ENCODE measurements at places on chromosomes 2 and 18.

DNA sequence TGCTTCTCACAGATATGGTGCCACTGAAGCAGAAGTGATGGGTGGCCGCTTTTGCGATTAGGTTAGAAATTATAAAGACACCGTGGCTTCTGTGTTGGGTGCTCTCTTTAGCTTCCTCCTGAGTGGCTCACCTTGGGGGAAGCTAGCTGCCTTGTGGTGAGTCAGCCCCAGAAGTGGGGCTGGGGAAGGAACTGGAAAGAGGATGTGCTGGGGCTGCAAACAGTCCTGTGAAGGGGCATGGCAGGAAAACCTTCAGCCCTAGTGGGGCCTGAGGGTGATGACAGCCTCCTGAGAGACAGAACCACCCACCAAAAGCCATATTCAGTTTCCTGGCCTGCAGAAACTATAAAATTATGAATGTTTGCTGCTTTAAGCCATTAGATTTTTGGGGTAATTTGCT lies 8.9 kb upstream of the ASB18 start:
- no peak for DNase-seq

DNA sequence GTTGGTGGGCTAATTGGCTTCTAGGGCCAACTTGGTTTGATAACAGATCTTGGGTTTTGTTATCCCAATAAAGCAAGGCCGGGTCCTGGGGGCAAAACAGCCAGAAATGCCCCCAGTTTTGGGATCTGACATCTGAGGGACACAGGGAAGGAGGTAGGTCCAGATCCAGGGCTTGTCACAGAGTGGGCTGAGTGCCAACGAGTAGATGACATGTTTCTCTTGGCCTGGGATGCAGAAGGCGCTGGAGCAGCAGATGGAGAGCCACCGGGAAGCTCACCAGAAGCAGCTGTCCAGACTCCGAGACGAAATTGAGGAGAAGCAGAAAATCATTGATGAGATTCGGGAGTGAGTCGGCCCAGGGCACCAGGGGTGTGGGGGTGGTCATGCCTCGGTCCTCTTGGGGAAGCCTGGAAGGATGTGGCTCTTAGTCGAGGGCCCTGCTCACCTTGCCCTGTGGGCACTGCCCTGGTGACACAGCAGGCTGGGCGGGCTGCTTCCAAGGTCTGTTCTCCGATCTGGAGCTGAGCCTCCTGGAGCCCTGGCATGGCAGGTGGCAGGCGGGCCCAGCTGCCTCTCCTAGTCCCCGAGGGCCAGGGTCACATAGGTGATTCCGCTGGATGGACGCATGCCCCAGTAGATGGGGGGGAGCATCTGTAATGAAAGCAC lies 40.2 kb upstream of the LYPD6B start:
- DNase-seq, result no peak

DNA sequence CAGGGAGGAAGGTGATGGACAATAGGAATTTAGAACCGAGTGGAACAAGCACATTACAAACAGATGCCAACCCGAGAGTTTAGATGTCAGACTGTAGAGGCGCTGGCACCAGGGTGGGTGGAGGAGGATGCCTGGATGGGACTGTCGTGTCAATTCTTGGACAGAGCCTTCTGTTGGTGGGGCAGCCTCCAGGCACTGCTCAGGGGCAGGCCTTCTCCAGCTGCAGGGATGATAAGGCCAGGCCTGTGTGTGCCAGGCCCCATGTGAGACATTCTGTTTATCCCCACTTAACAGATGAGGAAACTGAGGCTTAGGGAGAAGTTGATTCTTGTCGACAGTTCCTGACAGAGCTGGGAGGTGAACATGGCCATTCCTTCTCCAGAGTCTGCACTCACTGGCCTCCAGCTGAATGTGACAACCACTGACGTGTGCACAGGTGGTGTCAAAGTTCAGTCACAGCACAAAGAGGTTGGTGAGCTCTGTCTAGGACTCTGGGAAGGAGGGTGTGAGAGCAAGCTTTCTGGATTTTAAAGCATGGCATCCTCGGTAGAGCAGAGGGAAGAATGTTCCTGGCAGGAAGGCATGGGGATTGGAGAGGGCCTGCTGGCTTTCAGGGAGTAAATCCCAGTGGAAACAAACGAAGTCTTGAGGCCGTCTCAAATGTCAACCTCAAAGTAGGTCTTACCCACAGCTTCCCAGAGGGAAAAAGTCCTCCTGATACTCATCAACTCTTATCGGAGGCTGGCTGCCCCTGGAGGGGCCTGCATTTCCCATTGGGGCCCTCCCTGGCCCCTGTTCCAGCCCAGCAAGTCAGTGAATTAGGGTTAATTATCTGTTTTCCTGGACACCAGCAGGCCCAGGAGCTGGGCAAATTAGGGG lies 52.4 kb downstream of the GLI2 start:
- DNase-seq, result no peak

DNA sequence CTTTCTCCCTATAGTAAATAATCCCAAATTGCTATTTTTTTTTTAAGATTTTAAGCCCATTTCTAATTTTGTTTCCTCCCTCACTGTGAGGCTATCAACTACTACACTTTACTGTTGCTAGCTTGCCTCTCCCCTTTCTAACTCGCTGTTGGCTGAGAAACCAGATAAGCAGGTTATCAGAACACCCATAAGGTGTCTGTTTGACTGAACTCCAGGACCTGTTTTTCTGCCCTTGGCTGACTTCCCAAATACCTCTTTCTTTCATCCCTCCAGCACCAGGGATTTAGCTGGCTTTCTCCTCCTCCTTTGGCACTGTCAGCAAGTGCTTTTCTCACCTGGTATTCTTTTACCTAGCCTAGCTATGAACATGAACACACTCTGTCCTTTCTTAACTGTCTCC lies 11.1 kb downstream of the TRAK2 start:
- no peak for DNase-seq

GRCh38 chr2:70651727-70652126 lies 98.1 kb upstream of the TGFA start:
- DNase-seq, result no peak

GRCh38 chr2:234478121-234478858 lies 18.6 kb downstream of the ARL4C start:
- no peak for DNase-seq

GRCh38 chr2:46260305-46260704 lies 36.9 kb upstream of the EPAS1 start:
- no peak for DNase-seq

GRCh38 chr2:173298536-173299097 lies 56.1 kb upstream of the CDCA7 start:
- DNase-seq, result no peak

- peak; percentile 27 for DNase-seq
Measured at GRCh38 chr2:174750923-174751441, 13.3 kb downstream of the CHRNA1 start.

DNA sequence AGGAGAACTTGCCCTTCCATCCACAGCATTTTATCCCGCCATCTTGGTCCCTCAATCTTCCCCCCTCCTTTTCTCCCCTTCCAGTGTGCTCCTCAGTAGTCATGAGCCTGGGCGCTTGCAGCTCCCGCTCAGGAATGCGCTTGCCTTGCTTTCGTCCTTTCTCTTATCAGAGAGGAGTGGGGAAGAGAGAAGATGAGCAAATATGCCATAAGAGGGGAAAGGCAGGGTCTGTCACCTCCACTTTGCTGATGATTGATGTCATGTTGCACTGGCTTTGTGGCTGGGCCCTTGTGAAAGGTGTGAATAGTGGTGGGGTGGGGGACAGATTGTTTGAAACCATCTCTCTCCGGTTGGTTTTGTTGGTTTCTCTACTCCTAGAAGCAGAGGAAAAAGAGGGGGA lies 569.3 kb downstream of the TNS1 start:
- DNase-seq, result no peak

GRCh38 chr18:31243740-31244512 lies 74.0 kb upstream of the DSG1 start:
- DNase-seq, result no peak

DNA sequence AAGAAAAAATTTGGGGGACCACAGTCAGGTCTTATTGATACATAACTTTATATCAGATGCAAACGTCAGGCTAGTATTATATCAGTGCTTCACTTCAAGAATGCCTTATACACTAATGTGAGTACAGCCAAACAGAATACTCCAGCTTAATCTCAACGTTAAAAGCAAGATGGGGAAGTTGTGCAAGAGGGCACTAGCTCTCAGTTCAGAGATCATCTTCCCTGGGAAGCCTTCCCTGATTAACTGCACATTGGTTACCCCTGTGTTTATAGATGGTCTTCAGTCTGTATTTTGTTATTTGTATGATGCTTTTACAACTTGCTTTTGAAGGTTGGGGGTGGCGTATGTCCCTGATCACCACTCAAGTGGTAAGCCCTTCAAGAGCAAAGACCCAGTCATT lies 11.4 kb downstream of the EPAS1 start:
- no peak for DNase-seq

DNA sequence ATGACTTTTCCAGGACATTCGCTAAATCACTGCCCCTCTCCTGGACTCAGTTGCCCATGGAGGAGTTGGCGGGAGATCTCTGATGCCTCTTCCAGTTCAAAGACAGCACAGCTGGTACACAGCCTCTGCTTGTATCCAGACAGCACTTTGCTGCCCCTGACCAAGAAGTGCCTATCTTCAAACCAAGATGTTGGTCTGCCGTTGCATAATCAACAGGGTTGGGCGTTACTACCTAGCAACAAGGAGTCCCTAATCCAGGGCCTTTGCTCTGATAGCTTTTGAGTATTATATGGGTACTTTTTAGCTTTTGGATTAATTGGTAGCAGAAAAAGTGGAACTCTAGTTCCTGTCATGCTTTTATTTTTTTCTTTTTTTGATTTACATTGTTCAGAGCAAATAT lies 166.6 kb downstream of the FAM210A start:
- DNase-seq, result no peak

GRCh38 chr2:177573120-177573519 lies 180.5 kb downstream of the AGPS start:
- no peak for DNase-seq

GRCh38 chr18:36490897-36491296 lies 193.4 kb downstream of the FHOD3 start:
- DNase-seq, result no peak

GRCh38 chr18:58361212-58361611 lies 267.7 kb downstream of the ALPK2 start:
- no peak for DNase-seq

- no peak for DNase-seq
Measured at GRCh38 chr18:51865538-51865937, 474.5 kb upstream of the DCC start.

DNA sequence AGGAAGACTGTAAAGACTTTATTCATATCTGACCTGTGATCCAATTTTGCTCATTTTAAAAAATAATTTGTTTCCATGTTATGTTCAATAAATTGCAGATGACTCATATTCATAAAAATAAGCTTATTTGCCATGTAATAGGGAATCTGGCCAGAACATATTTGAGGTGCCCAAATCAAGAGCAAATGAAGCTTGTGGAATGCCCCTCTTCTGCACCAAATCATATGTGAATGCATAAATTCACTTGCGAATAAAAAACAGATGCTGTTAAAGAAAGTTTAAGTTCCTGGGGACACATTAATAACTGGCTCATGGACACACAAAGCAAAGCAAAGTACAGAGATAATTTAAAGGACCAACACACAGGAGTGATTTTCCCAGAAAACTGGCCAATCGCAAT lies 279.0 kb upstream of the CDH2 start:
- no peak for DNase-seq

DNA sequence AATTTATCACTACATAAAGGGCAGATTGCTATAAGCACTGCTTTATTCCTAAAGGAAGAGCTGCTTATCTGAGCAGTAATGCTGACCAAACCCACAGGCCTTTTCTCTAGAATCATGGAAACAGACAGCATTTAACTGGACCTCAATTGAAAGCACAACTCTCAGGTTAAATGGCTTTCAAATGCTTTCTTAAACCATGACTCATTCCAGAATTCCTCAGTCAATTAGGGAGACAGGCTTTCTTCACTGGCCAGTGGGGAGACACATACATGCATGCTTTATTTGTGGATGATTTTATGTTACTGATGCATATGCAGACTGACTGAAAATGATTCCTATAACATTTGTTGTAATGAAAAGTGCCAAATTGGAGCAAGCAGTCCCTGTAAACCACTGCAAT lies 114.6 kb downstream of the ACVR1 start:
- no peak for DNase-seq

GRCh38 chr18:34847408-34847807 lies 137.3 kb downstream of the DTNA start:
- DNase-seq, result no peak

GRCh38 chr2:62587592-62587991 lies 81.6 kb upstream of the TMEM17 start:
- DNase-seq, result no peak

- DNase-seq, result no peak
Measured at GRCh38 chr18:60549338-60549960, 176.9 kb upstream of the MC4R start.

DNA sequence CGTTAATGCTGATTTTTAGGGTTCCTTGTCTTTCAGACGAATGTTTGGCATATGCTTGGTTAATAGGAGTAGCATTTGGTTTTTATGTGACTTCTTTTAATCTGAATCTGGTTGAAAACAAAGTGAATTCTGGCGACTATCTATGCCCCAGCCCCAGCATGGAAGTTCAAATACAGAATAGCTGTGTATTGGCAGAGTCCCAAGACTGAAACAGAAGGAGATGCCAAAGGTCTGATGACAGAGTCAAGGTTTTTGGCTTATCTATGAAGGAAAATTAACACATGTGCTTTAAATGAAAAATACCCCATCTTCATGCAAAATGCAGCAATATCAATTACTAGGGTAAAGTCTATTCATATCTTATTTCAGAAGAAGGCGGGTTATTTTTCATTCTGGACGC lies 734.8 kb upstream of the NXPH2 start:
- no peak for DNase-seq

GRCh38 chr2:144379851-144380311 lies 140.0 kb downstream of the ZEB2 start:
- DNase-seq, result no peak

DNA sequence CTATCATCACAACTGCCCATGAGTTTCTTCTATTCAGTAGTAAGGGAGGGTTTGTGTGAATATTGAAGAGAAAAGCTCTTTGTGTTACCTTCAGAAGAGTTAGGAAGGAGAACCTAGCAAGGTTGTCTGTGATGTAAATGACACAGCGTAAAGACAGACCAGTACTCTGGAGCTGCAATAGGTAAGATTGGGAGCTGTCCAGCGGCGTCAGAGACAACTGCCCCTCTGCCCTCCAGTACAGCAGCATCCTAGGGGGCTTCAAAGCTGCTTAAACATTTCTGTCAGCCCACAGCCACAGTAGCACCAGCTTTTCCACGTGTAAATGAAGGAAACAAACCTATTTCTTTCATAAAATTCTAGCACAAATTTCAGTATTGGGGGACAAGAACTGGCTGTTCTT lies 34.5 kb downstream of the NYAP2 start:
- DNase-seq, result no peak

DNA sequence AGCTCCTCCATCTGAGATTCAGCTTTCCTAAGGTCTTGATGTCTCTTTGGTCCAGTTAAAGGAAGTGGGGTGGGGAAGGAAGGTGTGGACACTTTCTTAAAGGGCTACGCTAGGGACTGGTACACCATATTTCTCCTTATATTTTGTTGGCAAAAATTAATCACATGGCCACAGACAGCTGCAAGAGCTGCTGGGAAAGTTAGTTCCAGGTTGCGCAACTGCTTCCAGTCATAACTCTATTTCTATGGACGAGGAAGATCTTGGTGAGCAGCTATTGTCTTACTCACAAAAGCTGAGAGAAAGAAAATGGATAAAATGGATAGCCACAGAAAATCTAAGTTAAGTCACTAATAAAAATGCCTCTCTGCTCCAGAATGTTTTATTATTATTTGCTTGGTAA lies 60.7 kb upstream of the PPM1B start:
- no peak for DNase-seq

GRCh38 chr18:21129566-21130216 lies 18.1 kb upstream of the ROCK1 start:
- DNase-seq, result no peak

- DNase-seq, result no peak
Measured at GRCh38 chr2:178284613-178285286, 90.4 kb downstream of the OSBPL6 start.
